ENCODE measurements at places on chromosomes 6 and 20. TPM values are rescaled to one million over a fixed set of nuclear protein-coding genes. Genes with fewer than 3 reads are reported as not detected.

GRM1 gene
- total RNA-seq, result 5.0 TPM

RSPO4 gene
- not detected for total RNA-seq

SLC17A1 gene
- not detected for total RNA-seq

ADGRB3 gene
- 1.1 TPM for total RNA-seq

MRPS18B gene
- total RNA-seq, result 127 TPM

OSBPL2 gene
- total RNA-seq, result 40.3 TPM

SLC12A5 gene
- not detected for total RNA-seq

GPR6 gene
- not detected for total RNA-seq

GSTA3 gene
- total RNA-seq, result not detected

ATRN gene
- total RNA-seq, result 35.9 TPM

PROCR gene
- 3.4 TPM for total RNA-seq

TBX18 gene
- 9.1 TPM for total RNA-seq

LRRN4 gene
- total RNA-seq, result 1.1 TPM

PKIB gene
- 0.39 TPM for total RNA-seq

GSTA1 gene
- total RNA-seq, result not detected

SNPH gene
- total RNA-seq, result 12.6 TPM

TP53TG5 gene
- 1.4 TPM for total RNA-seq

LPA gene
- not detected for total RNA-seq

HLA-DPB1 gene
- total RNA-seq, result 19.2 TPM

CTCFL gene
- not detected for total RNA-seq

NINL gene
- 2.7 TPM for total RNA-seq

RAET1G gene
- total RNA-seq, result not detected

GSTA2 gene
- not detected for total RNA-seq

DNAH8 gene
- not detected for total RNA-seq

PDE10A gene
- 15.4 TPM for total RNA-seq

PIGU gene
- 13.9 TPM for total RNA-seq

PTGIS gene
- 25.1 TPM for total RNA-seq

SLC35F1 gene
- total RNA-seq, result 7.3 TPM

B4GALT5 gene
- 28.9 TPM for total RNA-seq

ZBTB46 gene
- 14.2 TPM for total RNA-seq

PMEPA1 gene
- total RNA-seq, result 24.4 TPM

CYP21A2 gene
- 1.9 TPM for total RNA-seq

PRND gene
- total RNA-seq, result 0.06 TPM

ANGPT4 gene
- total RNA-seq, result not detected

MAS1 gene
- total RNA-seq, result 0.04 TPM

SLC13A3 gene
- total RNA-seq, result 0.19 TPM

Data from heart right ventricle (tissue), 16 donors.